ENCODE measurements at places on chromosomes 2 and 18.

DNA sequence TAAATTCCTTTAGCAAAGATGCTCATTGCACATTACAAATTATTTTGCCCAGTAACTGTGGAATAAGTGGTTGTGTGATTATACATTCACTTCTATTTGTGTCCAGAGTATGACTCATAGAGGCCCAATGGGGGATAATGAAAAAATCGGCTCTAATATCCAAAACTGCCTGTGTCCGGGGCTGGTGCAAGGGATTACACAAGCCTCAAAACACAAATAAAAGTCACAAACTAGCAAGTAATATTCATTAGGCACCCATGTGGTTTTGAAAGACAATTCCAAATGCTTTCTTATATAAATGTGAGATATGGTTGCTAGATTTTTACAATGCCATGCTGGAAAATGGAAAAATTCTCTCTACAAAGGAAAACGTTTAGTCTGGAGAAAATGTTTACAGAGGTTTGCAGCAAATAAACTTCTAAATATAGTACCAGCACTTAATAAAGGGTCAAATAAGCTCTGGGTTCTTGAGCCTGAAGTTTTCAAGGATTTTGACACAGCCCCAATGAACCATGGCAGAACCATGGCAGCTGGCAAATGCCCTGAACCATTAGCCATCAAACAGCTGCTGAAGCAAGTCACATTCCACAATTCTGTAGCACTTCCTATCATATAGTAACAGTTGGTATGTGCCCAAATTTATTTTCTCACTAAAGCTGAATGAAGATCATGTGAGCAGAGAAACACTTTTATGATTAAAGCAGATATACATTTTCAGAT lies 40.5 kb downstream of the IRS1 start:
- no peak for DNase-seq

DNA sequence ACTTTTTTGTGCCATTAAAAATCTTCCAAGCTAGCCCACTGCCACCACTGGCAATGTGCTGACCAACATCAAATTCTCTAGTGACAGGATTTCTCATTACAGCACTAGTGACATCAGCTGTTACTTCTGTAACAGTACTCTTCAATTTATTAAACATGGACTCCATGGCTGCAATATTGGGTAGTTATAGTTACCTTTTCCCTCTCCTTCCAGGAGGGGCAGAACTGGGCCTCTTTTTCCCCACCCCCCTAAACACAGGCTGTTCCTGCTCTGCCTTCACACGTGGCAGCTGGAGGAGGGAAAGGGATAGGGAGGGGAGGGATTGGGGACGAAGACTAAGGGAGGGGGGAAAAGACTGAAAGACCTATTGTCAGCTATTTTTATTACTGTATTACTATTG lies 38.1 kb downstream of the TRAK2 start:
- DNase-seq: no peak

DNA sequence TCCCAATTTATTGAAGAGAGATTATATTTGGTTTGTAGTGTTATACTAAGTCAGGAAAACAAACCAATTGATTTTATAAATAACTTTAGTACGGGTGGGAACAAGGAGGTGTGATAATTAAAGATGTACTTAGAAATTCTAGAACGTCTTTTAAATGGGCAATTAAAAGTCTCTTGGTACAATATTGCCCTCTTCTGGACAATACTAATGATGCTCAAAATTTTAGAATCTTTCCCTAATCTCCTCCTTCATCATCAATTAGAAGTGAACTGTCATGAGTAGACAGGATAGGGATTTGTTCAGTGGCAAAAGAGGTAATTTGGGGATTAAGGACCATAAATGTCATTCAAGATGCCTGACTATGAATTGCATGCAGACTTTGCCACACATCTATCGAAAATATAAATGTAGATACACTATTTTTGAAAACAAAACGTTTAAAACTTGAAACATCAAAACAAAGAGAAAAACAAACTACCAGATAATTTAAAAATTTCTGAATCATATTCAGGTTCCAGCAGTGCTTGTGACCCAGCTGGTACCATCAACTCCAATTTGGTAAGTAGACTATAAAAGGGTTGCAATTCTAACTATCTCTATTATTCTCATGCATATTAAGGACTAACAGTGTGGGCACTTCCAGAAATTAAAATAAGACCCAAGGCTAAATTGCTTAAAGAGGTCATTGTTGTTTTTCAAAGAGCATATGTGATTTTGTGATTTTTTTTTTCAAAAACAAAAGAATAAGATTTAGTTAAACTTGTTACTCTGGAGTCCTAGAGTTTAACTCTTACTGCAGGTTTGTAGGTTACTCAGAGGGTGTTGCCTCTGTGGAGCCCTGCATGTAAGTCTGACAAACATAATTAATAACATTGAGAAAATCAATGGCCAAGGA lies 123.5 kb downstream of the LAMA3 start:
- no peak for DNase-seq

GRCh38 chr2:31666878-31667277 lies 86.1 kb upstream of the SRD5A2 start:
- DNase-seq: no peak

- no peak for DNase-seq
Measured at GRCh38 chr2:241494311-241494908, 14.0 kb downstream of the STK25 start.

DNA sequence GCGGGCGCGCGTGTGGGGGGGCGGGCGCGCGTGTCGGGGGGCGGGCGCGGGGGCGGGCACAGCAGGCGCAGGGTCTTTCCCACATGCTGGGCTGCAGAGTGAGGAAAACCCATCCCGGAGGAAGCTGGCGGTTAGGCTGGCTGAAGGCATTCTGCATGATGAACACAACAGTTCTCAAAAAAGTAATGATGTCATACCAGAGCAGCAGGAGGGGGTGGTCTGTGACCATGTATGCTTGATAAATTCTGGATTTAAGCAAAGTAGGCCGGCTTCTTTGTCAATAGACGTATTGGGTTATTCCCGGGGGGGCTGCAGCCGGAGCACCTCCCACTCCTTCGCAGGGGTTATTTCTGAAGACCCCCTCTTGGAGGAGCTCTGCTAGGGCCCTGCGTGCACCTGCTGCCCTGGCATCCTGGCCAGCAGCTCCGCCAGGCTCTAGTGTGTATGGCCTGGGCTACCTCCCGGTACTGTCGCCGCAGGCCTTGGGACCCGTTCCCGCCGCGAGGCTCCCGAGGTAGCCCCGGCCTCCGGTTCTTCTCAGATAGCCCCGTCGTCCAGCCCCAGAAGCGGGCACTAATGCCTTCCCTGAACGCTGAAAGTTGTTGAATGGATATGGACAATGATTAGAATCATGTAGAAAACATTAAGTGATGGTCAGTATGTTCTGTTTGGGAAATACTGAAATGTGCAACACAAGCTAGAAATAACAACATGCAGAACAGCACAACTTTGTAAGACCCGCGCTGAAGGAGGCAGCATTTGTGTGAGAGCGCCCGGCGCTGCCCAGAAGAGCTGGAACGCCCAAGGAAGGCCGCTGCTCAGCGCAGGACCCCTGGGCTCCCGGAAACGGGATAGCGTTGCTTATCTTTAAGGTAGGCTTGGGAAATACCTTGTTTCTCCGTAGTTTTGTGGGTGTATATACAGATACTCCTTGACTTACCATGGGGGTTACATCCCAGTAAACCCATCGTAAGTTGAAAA lies 101.4 kb upstream of the RAB6C start:
- no peak for DNase-seq

- DNase-seq: no peak
Measured at GRCh38 chr18:58501066-58501896, 127.6 kb downstream of the ALPK2 start.

DNA sequence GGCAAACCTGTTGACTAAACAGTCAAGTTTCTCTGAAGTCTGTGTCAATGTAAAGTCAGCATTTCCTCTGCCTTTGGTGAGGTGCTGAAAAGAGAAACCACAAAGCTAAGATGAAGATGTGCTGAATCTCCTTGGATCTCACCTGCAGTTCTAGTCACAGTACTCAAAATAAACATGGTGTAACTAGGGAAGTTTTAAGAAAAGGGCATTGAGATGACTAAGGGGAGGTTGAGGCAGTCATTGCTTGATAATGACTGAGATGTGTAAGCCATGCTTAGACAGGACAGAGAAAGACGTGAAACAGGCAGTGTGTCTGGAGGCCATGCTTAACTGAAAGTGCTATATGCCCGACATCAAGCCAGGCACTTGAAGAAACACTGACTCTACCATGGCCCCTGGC lies 1010.0 kb upstream of the CELF4 start:
- DNase-seq: no peak

DNA sequence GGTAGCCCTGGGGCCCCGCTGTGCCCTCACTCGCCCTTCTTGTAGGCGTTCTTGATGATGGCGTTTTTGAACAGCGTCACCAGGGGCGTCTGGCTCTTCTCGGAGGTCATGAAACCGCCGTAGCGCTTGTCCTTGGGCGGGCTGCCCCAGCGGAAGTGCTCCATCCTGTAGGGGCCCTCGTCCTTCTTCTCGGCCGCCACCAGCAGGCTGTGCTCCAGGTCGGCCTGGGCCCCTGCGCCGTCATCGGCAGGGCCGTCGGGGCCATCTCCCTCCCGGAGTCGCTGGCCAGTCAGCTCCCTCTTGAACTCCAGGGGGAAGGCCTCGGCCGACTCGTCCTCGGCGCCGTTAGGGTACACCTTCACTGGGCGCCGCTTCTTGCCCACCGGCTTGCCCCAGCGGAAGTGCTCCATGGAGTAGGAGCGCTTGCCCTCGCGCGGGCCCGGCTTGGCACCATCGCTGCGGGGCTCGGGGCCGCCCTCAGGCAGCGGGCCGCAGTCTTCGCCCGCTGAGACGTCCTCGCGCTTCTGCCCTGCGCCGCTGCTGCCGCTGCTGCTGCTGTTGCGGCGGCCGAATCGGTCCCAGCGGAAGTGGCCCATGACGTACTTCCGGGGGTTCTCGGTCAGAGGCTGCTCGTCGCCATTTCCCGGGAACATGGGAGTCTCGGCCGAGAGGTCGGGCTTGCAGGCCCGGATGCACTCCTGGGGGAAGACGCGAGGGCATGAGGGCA lies 7.2 kb downstream of the POMC start:
- DNase-seq: no peak

GRCh38 chr2:196214156-196214555 lies 42.8 kb upstream of the STK17B start:
- DNase-seq: no peak

- no peak for DNase-seq
Measured at GRCh38 chr2:208501206-208501605, 94.6 kb downstream of the PTH2R start.

GRCh38 chr2:47225061-47225783 lies 70.1 kb upstream of the STPG4 start:
- DNase-seq: no peak

DNA sequence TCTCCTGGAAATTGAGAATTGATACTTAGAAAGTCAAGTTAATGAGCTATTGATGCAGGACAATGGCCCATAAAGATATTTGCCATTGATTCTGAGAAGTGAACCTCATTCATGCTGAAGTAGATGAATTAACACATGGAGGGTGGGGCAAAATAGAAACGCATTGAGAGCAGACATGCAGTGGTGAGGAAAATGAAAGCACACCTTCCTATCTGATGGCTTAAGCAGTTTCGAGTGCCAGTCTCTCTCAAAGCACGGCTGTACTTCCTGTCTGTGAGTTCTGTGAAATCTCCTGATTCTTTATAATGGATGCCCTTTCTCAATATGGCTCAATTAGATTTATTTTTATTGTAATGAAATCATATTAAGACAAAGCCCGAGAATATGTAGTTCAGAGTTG lies 247.0 kb downstream of the TMX3 start:
- no peak for DNase-seq

DNA sequence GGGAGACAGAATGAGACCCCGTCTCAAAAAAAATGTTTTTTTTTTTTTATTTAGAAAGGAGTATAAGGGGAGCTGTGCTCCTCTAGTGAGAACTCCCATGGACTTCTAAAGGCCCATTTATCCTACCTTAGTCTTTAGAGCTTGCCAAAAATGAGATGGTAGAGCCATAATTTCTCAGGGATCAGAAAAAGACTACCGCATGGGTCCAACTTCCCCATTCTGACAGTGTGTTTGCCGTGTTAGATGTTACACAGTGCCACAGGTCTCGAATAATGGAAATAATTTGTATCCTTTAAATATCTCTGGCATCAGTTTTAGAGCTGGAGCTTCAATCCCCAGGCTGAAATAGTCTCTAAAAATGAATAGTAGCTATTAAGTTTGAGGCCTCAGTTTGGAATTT lies 6.0 kb upstream of the SLC39A10 start:
- no peak for DNase-seq

DNA sequence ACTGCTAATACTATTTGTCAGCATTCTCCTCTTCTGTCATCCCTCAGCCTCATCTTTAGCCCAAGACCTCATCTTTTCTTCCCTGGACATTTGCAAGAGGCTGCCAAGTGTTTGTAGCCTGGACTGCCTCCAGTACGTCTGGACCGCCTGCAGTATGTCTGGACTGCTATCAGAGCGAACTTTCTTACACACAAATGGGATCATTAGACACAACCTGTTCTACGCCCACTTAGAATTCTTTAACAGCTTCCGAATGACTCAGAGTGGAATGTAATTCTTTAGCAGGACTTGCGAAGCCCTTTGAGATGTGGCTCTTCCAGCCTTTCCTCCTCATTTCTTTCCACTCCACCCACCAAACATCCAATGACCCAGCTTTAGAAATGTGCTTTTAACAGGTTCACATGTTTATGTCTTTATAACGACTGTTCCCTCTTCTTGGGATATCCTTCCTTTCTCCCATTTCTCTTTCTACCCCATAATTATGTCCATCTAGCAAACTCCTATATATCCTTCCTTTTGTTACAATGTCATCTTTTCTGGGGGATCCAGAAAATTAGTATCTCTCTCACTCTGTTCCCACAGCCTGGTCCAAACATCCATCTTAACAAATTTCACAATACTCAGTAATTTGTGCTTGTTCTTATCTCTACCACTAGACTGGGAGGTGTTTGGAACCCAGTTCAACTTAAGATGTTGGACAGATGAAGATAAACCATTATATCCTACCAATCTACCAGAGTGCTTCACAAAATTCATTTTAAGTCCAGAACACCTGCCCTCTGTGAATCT lies 171.3 kb upstream of the PGAP1 start:
- DNase-seq: no peak

DNA sequence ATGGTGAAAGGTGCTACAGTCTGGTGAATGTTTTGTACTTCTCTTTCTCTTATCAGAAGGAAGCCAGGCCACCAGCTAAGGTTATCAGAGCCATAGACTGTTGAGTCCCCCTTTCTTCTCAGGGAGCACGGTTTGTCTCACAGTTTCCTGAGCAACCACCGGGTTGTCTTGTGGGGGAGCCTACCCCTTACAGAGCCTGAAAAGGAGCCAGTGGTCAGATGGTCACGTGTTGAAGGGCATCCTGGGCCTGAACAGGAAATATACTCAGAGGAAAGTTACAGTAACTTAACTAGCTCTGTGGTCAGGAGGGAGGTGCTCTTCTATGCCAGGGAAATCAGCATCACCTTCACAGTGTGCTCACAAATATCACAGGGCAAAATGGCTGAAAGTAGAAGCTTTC lies 11.6 kb downstream of the CD28 start:
- DNase-seq: no peak

- no peak for DNase-seq
Measured at GRCh38 chr2:189444322-189444721, 3.0 kb downstream of the WDR75 start.

Measured in GF-D8 (cell line).